ENCODE measurements at places on chromosomes 16 and 17.

DNA sequence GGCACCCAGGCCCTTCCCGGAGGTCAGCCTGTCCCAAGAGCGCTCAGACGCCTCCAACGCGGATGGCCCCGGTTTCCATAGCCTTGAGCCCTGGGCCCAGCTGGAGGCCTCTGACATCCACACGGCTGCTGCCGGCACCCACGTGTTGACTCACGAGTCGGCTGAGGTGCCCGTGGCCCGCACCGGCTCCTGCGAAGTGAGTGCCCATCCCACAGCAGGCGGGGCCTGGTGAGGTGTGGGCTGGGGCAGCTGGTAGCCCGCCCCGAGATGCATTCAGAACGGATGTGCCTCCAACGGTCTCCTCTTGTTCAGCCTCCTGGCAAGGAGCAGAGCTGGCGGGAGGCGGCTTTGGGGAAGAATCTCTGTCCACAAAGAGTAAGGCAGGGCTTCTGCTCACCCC lies 2.7 kb downstream of the WDR90 start:
- DNase-seq: no peak

DNA sequence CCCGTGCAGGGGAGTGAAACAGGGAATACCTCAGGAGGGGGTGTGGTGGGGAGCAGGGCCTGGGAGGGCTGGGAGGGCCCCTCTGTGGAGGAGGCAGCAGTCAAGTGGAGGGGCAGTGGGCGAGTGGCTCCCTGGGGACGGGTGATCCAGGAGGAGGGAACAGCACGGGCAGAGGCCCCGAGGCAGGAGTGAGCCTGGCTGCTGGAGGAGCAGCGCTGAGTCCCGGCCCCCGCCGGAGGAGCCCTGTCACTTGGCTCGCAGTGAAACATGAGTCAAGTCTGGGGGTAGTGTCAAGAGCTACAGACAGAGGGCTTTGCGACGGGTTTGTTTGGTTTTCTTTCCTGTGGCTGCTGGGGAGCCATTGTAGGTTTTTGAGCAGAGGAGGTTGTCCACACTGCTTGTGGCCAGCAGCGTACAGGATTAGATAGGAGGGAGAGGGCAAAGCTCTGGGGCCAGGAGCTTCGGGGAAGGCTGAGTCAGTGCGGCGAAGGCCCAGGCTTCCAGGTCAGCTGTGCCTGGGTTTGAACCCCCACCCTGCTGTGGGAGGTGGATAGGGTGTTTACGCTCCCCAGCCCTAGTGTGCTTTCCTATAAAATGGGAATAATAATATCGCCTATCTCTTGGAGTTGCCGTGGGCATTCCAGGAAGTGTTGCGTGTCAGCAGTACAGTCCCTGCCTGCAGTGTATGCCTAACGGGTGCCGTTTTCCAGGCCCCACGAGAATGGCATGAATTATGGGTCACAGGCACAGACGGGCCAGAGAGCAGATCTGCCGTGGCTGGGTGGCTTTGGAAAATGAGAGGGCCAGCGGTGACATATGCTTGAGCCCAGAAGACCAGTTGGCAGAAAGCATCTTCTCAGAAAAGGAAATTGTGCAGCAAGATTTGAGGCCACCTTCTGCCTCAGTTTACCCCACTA lies 115.9 kb upstream of the CIBAR2 start:
- no peak for DNase-seq

GRCh38 chr17:73564843-73565242 lies 79.4 kb downstream of the SDK2 start:
- no peak for DNase-seq

DNA sequence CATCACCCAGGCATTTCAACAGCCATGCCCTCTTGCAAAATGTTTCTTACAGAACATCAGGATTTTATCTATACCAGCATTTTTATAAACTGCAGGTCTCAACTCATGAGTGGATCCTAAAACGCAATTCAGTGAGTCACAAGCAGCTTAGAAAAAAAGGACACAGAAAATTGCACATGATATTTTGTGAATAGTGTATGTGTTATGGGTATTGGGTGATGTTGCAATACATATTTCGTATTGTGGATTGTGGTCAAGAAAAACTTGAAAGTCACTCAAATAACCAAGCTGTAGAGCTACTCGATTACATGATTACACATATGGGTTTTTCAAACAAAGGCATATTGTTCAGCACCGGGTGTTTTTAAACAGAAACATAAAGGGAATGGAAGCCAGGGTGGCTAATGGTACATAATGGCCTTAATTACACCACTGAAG lies 1.4 kb downstream of the WIPI1 start:
- no peak for DNase-seq

DNA sequence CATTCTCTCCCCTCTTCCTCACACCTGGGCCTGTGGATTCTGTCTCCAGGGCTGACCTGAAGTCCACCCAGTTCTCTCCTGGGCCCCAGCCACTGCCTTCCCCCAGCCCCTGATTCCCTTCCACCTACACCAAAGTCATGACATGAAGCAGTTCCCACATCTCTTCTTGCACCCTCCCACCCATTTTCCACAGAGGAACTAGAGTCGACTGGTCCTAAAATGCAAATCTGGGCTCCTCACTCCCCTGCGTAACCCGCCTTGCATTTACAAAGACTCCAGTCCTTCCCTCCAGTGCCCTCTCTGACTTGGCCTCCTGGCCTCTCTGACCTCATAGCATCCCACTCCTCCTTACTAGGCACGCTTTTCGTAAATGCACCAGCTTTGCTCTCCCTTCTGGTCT lies 14.8 kb downstream of the COX6A2 start:
- DNase-seq: no peak

GRCh38 chr16:87700406-87701077 lies 65.2 kb downstream of the KLHDC4 start:
- no peak for DNase-seq

- no peak for DNase-seq
Measured at GRCh38 chr16:55559233-55559632, 7.3 kb upstream of the CAPNS2 start.

GRCh38 chr17:4364622-4365041 lies 1.8 kb downstream of the UBE2G1 start:
- DNase-seq: no peak

DNA sequence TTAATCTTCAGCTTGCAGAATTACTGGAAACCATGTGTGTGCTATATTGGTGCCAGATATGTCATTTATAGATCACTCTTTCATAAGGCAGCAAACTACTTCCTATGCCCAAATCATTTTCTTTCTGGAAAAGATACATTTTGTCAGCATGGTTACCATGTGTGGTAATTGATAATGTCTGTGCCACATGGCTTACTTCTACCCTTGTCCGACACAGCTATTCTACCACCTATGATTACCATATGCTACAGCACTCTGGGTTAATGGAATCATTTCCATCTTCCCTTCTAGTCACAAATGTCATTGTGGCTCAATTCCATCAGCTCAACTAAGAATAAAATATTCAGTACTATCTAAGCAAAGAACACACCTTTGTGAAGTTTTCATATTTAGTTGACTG lies 8.0 kb upstream of the PPM1E start:
- DNase-seq: no peak

DNA sequence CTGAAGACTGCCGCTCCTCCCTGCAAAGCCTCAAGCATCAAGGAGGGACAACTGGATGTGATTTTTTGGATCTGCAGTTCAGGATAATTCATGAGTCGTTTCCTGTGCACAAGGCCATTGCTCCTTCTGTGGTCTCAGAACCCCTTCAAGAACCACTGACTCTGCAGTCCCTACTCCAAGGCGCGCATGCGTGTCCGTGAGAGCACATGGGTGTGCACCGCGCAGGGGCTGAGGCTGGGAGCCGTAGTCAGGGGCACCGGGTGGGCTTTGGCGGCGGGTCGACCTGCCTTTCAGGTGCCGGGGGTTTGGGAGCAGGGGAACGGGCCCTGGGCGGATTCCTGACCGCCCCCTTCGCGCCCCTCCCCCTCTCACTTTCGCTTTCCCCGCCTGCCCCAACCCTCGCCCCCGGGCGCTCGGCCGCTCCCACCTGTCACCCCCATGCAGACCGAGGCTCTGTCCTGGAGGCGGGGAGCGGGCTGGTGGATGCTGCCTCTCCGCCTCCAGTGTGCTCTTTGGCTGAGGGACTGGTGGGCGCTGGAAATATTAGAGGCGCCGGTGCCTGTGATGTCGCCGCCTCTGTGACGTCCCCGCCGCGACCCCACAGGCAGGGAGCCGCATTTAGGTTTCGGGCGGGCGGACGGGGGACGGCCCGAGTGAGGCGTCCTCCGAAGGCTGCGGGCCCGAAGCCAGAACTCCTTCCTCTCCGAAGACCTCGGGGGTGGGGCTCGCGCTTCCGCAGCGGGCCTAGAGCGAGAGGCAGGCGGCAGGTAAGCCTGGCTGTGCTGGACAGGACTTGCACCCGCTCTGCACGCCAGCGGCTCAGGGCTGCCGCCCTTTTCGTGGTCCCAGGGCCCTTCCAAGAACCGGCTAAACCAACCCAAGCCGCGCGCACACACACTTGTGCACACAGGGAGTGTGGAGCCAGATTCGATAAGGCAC lies at the start of gene SPATA32:
Gene SPATA32 (minus strand): TSS at position 518 of the 939 bp plus-strand sequence. CDS start 78 bp downstream, at position 440.
- peak; percentile 58 for DNase-seq

GRCh38 chr16:81537721-81538561 lies 93.3 kb downstream of the CMIP start:
- DNase-seq: no peak

DNA sequence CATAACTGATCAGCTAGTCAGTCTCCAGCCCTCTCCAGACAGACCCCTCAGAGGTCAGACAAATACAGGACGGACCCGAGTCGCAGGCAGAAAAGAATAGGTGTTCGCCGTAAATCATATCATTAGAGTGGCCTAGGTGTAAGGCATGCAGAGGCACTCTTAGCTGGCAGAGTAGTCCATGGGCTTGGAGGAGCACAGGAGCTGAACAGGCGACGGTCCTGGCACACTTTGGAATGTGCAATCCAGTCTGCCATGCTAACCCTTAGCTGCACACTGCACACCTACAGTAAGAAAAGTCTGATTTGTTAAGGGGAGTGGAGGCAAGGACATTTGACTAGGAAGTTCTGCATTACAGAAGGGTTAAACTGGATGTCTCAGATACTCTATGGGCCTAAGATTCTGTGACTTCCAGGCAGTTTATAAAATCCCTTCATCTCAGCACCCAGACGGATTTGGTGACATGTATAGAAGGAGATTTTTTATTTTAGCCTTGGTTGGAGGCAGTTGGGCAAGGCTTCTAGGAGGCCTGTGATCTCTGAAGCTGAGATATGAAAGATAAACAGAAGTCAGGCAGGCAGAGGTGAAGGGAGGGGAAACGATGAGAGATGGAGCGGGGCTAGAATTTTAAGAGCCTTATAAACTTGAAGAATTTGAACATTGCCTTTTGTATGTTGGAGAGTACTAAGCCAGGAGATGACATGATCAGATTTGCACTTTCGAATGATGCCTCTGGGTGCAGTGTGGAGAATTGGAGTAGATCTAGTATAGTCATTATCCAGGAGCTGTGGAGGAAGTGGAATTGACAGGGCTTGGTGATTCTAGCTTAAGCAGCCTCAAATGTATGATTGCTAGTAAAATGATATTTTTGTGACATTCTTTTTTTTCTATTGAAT lies 34.6 kb upstream of the SLC5A11 start:
- DNase-seq: no peak

DNA sequence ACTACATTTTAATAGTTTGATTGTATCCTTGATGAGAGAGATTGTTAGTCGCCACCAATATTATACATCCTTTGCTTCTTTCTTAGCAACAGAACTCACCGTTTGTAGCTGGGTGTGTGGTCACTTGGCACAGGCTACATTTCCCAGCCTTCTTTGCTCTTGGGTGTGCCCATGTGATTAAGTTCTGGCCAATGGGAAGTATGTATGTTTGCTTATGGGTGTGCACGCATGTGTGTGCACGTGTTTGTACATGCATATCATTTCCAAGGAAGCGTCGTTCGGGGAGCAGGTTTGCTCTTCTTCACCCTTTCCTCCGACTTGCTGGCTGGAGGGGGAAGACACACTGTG lies 4.4 kb upstream of the SEC14L1 start:
- no peak for DNase-seq

DNA sequence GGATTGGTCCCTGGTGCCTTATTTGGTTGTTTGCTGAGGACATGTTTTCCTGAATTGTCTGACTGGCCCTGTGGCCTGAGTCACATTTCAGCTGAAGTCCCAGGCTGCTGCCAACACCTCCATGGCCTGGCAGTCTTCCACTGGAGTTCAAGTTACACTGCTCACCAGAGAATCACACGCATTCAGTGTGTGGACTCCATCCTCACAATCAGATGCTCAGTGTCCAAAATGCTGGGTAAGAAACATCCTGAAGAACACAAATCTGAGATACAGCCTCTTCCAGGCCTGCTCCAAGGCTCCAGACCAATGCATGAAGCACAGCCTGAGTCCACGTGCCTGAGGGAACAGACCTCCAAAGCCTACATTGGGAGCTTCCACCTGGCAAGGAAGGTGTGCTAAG lies 19.2 kb downstream of the CD300LB start:
- no peak for DNase-seq

- DNase-seq: peak; percentile 66
Measured at GRCh38 chr17:81831957-81832607, 1.0 kb downstream of the MCRIP1 start.

- DNase-seq: no peak
Measured at GRCh38 chr17:57186226-57187019, 69.9 kb upstream of the MSI2 start.

DNA sequence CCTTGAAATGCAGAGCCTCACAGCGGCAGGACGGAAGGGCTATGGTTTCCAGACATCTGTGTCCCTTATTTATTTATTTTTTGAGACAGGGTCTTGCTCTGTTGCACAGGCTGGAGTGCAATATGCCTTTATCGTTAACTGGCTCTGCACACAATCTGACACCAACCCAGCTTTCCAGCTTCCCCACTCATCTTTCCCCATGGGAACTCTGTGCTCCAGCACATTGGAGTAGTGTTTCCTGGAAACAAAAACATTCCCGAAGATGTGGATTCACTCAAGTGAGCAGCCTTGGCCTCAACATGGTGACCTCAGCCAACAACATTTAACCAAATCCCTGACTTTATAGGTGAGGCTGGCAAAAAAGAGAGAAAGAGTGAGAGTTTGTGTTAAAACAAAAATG lies 307.1 kb downstream of the TMEM114 start:
- no peak for DNase-seq
